ENCODE measurements at places on chromosomes 13 and 19. TPM values are rescaled to one million over a fixed set of nuclear protein-coding genes. Genes with fewer than 3 reads are reported as not detected.

Gene PLK5
- total RNA-seq = not detected

Gene ZNF296
- 12.1 TPM for total RNA-seq

Gene CGB8
- 3.0 TPM for total RNA-seq

Gene LHB
- not detected for total RNA-seq

Gene ZNF570
- total RNA-seq = 2.8 TPM

Gene ZNF221
- total RNA-seq = 0.68 TPM

Gene CYP4F8
- not detected for total RNA-seq

Gene ZNF180
- 7.5 TPM for total RNA-seq

Gene ZSCAN18
- total RNA-seq = 3.5 TPM

Gene RNF17
- total RNA-seq = not detected

Gene CEBPA
- 9.4 TPM for total RNA-seq

Gene CYP2S1
- 16.4 TPM for total RNA-seq

Gene OR7D2
- 0.02 TPM for total RNA-seq

Gene EBI3
- 2.5 TPM for total RNA-seq

Gene DIS3
- 21.1 TPM for total RNA-seq

Gene ERICH6B
- not detected for total RNA-seq

All from A549 treated with AZD2906 at 1 μM for 4 hours (cell line).